ENCODE measurements at places on chromosomes 13 and 19.
A peak's percentile ranks its signal among the peaks of the same experiment; 100 is the strongest.

DNA sequence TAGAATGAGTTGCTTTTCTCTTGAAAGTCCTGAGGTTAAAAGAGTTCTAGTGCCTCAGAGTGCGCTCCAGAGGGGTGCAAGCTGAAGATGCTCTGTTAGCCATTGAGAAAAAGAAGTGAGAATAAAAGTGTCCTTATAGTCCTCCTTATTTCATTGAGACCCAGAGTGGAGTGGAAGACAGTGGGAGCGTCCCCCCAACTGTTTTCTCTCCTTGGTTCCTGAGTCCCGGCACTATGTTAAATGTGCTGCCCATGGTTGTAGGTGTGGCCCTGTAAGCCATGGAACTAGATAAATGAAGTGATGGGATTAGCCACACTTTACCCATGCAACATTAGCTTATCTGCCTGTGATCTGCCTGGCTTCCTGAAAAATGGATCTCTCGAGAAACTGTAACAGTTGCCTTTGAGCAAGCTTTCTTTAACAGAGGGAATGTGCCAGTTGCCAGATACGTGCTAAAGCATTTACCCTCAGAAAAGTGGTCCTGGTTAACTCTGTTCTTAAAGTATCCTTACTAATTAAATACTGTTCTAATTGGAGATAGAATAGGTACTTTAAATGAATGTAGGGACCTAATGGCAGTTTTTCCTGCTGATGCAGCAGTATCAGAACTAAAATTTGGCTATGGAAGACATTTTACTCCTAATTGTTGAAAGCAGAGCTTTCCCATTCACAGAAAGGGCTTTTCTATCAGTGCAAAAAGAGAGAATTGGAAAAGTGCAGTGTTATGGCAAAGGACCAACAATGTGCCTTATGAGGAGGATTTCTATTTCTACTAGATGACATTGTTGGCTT, 21.4 kb upstream of the PSG9 start:
- no peak for DNase-seq

GRCh38 chr13:93744033-93744432, 517.4 kb downstream of the GPC6 start:
- DNase-seq = no peak

- no peak for DNase-seq
Observed at GRCh38 chr19:38061294-38061693, 154.3 kb downstream of the SIPA1L3 start.

- DNase-seq = no peak
Observed at GRCh38 chr13:72186730-72187422, 319.9 kb upstream of the DACH1 start.

- no peak for DNase-seq
Observed at GRCh38 chr19:3684817-3685410, 15.4 kb downstream of the PIP5K1C start.

DNA sequence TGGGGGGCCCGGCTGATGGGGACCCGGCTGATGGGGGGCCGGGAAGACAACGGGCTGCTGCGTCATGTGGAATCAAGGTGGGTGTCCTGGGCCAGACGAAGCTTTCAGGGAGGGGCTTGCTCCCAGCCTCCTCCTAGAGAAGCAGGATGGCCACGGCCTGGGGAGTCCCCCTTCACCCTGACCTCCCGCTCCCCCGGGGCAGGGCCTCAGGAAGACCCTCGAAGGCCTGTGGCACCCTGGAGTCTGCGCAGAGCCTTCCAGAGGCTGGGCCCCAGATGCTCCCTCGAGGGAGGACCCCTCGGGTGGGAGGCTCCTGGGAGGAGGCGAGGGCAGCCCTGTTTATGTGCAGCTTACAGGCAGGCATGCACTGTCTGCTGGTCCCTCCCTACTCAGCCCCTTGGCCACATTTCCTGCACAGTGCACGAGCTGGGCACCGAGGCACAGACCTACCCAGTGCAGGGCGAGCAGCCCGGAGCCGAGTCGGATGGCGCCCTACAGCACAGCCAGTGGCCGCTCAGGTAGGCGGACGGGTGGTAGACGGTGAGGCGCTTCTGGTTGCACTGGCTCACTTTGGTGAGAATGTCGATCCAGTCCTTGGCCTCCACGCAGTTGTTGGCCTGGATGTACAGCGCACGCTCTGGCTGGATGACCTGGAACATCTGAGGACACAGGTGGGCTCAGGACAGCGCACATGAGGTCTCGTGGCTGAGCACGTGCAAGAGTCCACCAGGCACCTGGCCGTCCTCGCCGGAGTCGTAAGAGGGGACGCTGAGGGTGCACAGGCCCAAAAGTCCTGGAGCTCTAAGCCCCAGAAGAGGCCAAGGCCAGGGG, 22.4 kb upstream of the C13orf46 start:
- no peak for DNase-seq

- no peak for DNase-seq
Observed at GRCh38 chr13:48006396-48006795, 5.3 kb upstream of the SUCLA2 start.

DNA sequence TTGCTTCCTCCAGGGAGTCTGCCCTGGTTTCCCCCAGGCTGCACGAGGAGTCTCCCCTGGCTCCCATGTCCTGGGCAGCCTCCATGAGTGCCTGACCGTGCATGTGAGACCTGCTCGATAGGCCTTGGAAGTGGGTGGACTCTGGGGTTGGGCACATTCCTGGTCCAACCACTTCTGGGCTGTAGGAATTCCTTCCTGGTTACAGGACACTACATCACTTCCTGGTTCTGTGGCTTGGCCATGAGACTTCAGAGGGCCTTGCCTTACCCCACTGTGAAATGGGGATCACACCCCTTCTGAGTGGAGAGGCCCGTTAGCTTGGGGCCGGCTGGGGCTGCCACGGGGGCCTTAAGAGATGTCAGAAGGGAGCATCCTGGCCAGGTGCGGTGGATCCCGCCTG, 4.0 kb upstream of the ZNF628 start:
- no peak for DNase-seq

- DNase-seq = peak; percentile 52
Observed at GRCh38 chr19:46746281-46747057, at the start of gene STRN4. Gene STRN4 (minus strand): TSS chr19:46746450. CDS start chr19:46746430, 20 bp downstream.

- no peak for DNase-seq
Observed at GRCh38 chr13:66837246-66837645, 392.9 kb downstream of the PCDH9 start.

DNA sequence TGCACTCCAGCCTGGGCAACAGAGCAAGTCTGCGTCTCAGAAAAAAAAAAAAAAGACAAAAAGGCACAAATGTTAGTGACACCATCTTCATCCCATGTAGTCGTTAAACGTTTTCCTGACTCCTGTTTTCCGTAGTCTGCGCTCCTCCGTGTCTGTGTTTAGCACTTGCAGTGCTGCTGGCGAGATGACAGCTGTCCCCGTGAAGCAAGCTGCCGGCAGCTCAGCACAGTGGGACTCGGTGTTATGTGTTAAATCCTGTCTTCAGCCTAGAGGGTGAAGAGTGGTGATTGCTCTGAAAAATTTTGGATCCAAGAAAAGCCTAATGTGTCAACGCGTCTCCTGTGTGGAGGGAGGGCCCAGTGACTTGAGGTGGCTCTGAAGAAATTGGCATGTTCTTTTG, 18.4 kb downstream of the UBXN6 start:
- no peak for DNase-seq

DNA sequence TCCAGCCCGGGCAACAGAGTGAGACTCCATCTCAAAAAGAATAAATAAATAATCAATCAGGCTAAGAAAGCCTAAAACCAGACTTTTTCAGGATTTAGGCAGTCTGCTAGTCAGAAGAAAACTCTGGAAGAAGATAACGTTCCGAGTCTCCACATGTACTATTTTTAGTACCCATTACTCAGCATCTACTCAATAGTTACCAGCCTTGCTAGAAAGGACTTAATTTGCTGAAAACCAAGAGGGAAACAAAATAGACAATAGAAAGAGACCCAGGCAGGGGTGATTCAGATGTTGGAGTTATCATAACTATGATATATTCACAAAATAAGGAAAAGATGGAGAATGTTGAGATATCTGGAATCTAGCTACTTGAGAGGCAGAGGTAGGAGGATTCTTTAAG, 3.6 kb upstream of the LIN7B start:
- DNase-seq = no peak

DNA sequence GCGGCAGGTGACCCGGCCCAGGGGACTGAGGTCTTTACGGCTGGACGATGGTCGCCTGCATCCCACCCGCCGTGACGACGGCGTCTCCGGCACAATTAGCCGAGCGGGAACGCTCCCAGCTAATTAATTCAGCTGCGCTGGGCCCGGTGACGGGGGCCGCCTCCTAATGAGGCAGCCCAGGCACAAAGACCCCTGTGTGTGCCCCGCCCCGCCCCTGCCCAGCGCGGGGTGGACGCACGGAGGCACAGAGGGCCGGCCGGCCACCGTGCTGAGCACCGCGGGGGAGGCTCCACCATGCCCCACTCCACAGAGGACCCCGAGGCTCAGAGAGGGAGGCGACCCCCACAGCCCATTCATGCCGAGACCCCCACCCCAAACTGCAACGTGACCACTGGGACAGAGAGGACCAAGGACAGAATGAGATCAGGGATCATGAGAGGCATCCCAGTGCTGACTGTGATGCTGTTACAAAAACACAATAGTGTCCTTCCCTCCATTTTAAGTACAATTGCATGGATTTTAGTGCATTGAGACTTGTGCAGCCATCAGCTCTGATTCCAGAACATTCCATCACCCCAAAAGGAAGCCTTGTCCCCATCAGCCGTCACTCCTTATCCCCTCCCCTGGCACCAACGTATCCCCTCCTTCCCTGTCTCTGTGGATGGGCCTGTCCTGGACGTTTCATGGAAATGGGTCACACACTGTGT, 17.0 kb downstream of the EFNA2 start:
- no peak for DNase-seq

- no peak for DNase-seq
Observed at GRCh38 chr19:24048261-24048660, 38.7 kb upstream of the ZNF254 start.

DNA sequence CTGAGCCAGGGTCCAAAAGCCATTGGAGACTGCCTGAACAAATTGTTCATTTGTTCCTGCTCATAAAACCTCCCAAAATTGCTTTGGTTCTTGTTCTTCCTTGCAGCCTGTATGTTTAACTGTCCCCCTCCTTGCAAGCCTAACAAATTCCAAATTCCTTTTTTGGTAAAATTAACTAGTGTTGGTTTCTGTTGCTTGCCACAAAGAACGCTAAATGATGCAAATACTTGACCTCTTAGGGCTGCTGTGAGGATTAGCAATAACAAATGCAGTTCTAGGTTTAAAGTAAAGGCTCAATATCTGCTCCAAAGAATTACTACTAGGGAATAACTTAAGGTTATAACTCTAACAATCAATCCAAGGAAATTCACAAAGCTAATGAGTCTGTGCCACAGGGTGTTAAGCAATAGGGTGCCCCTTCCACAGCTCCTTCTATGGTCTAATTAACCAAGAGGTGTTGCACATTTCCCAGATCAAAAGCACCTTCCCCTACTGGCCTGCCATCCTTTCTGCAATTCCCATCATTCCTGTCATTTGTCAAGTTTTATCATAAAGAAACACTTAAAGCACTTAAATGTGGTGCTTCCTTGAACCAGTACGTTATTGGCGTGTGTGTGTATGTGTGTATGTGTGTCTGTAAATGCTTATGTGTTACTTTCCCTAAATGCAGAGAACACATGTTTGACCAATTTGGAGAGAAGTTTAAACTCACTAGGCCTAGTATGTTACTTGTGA, 110.2 kb downstream of the RAP2A start:
- no peak for DNase-seq

DNA sequence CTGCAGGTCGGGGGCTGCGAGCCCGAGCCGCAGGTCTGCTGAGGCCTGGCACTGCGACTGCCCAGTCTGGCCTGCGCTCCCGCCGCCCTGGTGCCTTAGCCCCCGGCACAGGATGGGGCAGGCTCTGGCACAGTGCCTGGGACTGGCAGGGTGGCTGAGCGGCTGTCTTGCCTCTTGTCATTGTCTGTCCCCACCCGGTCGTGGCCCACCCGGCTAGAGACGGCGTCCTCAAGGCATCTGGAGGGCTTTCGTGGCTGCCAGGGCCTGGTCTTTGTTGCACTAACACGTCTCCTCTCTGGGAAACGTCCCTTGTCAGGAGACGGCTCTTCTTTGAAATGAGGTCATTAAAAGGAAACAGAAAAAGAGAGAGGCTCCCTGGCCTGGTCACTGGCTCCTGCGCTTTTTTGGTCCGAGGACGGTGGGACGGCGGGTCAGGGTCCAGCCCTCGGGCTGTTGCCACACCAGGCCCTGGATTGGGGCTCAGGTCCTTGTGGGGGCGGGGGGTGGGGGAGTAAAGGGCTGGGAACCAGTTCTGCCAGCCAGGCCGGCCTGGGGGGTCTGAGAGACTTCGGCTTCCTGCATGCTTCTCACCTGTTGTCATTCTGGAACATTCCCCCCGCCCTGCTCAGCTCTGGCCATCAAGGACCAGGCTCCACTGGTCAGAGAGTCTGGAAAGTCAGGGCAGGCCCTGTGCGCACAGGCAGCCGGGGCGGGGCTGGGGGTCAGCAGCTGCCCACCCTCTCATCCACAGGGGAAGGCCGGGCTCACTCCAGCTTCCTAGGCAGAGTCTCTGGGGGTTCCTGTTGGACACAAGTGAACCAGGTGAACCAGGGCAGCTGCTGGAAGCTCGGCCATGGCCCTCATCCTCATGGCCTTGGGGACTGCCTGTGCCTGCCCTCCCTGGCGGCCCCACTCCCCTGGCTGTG, 6.2 kb upstream of the ZNF554 start:
- no peak for DNase-seq

GRCh38 chr13:28320884-28321574, 173.9 kb downstream of the FLT1 start:
- DNase-seq = no peak

GRCh38 chr19:17747205-17748098, 3.8 kb upstream of the FCHO1 start:
- peak; percentile 95 for DNase-seq

- DNase-seq = no peak
Observed at GRCh38 chr13:108859197-108860012, 230.0 kb downstream of the MYO16 start.

- DNase-seq = no peak
Observed at GRCh38 chr19:1214862-1215731, 9.5 kb downstream of the STK11 start.
